Effector CD8-positive, alpha-beta T cell (primary cell): ENCODE measurements at places on chromosomes 4 and X.

- no peak for DNase-seq
Observed at GRCh38 chr4:174869339-174869738, 40.3 kb upstream of the GLRA3 start.

- DNase-seq, result no peak
Observed at GRCh38 chr4:114277690-114278089, 298.2 kb upstream of the ARSJ start.

- no peak for DNase-seq
Observed at GRCh38 chrX:1475481-1475880, 22.8 kb upstream of the ASMTL start.

DNA sequence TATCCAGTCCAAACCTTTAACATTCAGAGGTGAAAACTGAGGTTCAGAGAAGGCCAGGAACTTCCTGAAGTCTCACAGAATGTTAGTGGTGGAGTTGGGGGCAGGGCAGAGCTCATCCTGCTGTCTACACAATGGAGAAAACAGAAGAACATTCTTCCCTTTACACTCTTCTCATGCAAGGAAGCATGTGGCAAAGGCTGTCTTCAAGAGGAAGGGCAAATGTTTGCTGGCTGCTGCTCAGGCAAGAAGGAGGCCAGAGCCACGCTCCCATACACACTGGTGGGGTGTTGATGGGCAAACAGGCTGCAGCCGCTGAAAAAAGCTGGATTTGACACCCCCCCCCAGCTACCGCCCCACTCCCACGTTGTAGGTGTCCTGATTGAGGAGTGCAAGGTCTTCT lies 32.5 kb downstream of the HMGB3 start:
- no peak for DNase-seq

DNA sequence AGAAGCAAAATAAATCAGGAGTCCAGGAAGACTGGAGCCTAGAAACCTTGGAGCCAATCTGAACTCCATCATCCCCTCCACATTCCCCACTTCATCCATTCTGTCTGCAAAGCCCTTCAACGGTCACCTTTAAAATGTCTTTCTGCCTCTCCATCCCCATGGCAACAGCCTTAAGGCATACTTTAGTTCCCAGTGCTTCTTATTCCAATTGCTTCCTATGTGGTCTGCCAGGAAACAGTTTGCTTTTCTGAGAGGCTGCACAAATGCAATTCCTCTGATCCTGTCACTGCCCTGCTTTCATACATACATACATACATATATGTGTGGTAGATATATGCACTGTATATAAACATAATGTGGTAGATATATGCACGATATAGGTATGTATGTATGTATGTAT lies 786 bp upstream of the MAGEH1 start:
- no peak for DNase-seq
